Right ventricle myocardium inferior (tissue), 1 donor: ENCODE measurements at places on chromosomes 2 and 18.

- DNase-seq, result no peak
Measured at GRCh38 chr2:165002638-165003037, 47.3 kb upstream of the SLC38A11 start.

- no peak for DNase-seq
Measured at GRCh38 chr2:228699888-228700287, 518.4 kb upstream of the SPHKAP start.

GRCh38 chr2:179636995-179637394, 224.4 kb downstream of the ZNF385B start:
- DNase-seq, result no peak

DNA sequence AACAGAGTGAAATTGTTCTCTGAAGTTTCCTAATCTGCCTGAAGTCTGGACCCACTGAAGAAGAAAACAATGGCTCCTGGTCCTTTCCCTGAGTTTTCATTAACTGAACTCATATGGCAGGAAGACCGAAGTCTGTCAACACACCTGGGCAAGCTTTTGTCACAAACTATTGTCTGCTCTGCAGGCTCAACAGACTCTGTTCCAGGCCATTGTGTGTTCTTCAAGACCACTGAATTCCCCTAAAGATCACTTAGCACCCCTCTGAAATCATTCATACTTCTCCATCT, 6.6 kb upstream of the TMEM37 start:
- no peak for DNase-seq

DNA sequence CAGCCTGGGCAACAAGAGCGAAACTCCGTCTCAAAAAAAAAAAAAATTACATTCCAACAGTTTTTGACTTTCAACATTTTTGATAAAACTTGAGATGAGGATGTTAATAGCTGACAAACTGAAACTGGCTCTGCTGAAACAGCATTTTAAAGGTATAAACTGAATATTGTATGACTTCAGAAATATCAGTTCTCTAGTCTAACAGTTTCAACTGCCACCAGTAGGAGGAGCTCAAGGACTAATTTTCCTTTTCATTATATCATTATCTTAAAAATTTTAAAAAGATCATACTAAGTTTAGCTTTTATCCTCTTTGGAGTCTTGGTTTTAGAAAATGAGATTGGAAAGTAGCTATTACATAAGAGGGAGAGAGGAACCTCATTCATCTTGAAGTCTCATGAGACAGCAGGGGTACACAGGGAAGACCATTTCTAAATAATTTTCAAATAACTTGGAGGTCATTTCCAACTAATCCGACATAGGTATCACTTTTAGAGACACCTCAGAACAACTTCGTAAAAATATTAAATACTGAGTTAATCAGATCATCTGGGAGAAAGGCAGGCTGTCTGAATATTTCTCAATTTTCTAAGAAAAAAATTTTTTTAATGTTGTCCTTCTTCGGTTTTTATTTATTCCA, 37.6 kb upstream of the MCM6 start:
- no peak for DNase-seq

GRCh38 chr2:190674966-190675650, 26.2 kb downstream of the NAB1 start:
- DNase-seq, result no peak

- no peak for DNase-seq
Measured at GRCh38 chr2:215363461-215364156, 51.8 kb downstream of the ATIC start.

GRCh38 chr2:43812006-43812405, 26.6 kb downstream of the ABCG5 start:
- DNase-seq, result no peak
